ENCODE measurements at places on chromosomes 1 and 21.

DNA sequence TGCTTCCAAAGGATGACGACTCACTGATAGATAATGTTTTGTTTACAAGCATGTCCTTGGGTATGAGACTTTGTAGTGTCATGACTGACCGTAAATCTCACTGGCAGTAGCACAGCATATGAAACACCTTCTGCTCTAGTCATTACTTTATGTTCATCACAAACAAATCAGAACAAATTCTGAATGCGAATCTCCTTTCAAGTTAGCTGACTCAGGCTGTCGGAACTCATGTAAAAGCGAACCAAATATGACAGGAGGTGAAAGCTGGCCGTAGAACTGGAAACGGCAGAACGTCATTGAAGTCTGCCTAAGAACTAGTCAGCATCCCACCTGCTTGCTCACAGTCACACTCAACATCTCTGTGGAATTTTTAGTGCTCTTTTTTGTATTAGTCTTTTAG lies 143.9 kb downstream of the RGS7 start:
- DNase-seq = no peak

DNA sequence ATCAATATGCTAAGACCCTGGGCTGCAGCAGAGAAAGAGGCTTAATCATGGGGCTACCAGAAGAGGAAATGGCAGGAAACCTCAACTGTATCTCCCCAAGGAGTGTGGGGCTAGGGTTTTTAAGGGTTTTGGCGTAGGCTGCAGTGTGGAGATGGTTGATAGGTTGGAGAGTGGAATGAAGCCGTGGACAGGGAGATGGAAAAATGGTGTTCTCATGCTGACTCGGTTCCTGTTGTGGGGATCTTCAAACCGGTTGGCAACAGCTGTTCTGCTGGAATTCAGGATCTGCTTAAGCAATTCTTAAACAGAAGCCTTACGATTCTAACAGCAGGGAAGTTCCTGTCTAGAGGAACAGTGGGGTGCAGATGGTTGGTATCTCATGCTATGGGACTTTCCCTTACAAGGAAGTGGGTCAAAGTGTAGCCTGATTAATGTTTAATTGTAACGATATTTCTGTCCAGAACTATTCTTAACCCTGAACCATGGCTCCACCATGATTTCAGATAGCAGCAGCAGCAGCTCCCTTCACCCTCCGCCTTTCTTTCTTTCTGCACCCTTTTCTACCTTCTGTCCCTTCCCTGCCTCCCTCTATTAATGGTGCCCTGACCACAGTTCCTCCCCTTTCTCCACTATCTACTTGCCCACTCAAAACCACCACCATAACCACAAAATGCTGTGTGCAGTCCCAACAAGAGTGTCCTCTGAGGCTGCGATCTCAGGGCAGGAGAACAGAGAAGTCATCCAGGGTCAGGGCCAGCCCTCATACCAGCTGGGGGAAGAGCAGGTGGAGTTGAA lies 30.8 kb downstream of the RSPH1 start:
- DNase-seq = no peak

GRCh38 chr1:200258447-200259375 lies 151.1 kb downstream of the ZNF281 start:
- no peak for DNase-seq

DNA sequence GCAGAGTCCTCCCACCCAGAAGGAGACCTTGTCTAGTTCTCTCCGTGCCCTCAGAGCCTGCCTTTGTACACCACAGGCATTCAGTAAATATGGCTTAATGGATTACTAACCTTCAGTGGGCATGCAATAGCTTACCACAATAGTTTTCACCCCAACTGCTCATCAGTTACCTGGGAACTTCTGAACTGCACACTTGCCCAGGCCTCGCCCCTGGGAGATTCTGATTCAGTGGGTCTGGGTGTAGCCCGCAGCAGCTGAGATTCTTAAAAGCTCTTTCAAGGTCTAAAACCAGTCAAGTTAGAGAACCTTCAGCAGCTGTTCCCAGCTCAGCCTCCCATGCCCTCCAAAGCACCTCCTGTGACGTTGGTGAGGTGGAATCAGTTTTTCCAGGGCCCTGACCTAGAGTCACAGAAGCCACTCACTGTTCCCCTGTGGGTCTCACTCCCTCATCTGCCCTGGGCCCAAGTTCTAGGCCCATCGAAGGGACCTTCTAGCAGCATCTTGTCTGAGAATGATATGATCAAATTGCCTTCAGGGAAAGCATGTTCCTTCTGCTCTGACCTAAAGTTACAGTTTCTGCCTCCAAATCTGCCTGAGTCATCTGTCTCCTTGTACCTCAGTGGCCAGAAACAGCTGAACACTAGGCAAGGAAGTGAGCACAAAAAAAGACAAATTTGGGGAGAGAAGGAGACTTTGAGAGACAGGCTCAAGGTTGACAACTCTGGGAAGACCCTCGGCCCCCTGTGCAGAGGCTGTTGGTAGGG lies 10.8 kb downstream of the ASAP3 start:
- DNase-seq = no peak

DNA sequence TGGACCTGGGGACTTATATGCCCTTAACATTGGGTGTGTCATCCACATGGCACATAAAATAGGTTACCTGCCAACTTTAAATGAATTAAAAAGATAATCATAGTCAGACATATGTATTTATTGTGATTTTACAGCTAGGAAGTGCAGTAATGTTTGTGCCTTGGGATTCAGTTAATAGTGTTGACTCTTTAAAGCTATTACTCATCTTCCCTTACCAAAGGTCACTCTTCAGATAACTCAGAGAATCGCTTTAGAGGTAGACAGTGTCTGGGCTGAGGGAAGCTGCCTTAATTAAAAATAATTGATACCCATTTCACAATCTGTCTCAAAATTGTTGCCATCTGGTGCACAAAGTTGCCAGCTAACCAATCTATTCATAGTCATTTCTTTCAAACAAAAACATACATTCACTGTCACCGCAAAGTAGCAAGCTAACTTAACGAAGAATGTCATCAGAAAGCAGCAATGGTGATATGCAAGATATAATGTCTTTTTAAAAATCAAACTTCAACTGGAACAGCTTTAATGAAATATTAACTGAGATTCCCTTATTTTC lies 3.0 kb upstream of the KRTAP15-1 start:
- DNase-seq = no peak

DNA sequence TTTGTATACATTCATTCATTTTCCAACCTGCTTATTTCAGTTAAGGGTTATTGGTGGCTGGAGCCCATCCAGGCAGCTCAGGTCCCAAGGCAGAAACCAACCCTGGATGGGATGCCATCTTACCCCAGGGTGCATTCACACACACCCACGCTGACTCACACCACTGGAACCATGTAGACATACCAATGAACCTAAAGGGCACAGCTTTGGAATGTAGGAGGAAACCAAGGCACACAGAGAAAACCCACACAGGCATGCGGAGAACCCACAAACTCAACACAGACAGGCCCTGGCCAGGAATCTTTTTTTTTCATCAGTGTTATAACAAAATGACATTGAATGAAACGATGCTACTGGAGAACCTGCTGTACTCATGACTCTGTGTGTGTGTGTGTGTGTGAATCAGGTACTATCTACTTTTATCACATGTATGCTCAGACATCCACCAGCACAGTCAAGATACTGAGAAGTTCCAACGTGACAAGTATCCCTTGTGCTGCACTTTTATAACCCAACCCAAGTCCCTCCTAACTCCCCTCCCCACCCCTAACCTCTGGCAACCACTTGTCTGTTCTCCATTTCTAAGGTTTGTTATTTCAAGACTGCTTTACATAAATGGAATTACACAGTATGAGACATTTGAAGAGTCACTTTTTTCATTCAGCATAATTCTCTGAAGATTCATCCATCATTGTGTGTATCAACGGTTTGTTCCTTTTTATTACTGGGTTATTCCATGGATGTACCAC lies 286.8 kb upstream of the PLD5 start:
- no peak for DNase-seq

GRCh38 chr1:21865943-21866706 lies 54.1 kb downstream of the LDLRAD2 start:
- DNase-seq = no peak

- DNase-seq = peak; percentile 19
Measured at GRCh38 chr1:64195081-64195395, 8.4 kb upstream of the UBE2U start.

GRCh38 chr21:27257226-27257625 lies 290.3 kb upstream of the ADAMTS5 start:
- no peak for DNase-seq

DNA sequence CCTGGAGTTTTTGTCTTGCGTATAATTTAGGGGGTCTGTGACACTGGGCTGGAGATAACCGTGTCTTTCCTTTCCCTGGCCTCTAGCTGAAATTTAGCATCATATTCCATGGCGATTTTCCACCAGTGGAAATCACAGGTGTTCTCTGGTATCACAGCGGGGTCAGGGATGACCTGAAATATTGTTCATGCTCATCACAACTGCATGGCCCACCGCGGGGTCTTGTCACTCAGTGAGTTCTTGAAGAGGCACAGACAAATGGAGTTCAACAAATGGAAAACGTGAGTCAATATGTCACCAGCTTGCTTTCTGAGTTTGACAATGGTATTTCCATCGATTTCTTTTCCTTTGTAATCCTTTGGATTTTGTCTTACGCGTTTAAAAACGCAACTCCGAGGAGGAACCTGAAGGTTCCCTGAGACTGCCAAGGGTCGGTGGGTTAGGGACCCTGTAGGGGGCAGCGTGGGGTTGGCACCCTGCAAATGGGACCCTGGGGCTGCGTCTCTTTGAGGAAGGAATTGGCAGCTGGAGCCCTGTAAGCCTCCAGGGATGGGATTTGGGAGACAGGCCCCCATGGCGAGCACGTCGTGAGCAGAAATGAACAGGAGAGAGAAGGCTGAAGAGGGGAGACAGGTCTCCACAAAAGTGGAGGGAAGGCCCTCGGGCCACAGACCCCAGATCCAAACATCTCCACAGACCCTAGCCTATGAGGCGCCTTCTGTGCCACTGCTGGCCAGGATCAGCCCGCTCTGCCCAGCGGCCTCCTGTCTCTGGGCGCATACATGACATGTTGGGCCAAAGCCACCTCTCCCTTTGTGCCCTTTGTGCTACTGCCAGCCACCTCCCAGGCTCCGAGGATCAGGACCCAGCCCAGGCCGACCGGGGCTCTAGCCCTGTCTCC lies 32.1 kb upstream of the RUNX3 start:
- DNase-seq = no peak

DNA sequence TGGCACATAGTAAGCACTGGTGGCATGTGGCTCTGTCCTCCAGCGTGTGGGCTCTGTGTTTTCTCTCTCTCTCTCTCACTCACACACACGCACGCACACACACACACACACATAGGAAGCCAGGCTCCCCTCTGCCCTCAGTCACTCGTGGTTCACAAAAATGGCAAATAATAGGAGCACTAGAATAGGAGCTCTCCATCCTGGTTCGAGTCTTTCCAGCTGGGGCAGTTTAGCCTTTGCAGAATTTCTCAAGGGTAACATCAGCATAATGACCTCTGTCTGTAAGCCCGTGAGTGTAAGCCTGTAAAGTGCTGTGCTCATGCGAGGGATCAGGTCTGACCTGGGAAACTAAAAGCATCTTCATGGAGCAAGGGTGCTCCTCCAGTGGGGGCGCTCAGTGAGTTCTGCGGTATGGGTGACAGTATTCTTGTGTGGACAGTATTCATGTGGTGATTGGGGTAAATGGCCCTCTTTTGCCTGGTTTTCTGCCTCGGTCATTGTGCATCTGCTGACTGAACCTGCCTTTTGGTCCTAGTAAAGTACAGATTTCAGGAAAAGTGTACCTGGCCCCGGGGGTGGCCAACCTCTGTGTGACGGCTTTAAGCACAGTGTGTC lies 842 bp upstream of the ZC3H12A start:
- peak; percentile 53 for DNase-seq

DNA sequence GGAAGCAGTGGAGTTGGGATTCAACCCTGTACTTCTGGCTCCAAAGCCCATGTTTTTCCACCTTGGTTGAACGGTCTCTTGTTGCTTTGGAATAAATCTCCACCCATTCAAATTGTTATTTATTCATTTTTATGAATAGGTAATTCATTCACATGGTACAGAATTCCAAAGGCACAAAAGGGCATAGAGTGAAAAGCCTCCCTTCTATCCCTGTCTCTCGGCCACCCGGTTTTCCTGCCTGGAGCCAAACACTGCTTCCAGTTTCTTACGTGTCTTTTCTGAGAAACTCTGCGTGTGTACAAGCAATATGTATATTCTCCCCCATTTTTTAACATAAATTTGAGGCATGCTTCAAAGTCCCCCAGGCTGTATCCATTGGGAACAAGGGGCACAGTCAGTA lies 3.9 kb downstream of the EXTL1 start:
- DNase-seq = no peak

DNA sequence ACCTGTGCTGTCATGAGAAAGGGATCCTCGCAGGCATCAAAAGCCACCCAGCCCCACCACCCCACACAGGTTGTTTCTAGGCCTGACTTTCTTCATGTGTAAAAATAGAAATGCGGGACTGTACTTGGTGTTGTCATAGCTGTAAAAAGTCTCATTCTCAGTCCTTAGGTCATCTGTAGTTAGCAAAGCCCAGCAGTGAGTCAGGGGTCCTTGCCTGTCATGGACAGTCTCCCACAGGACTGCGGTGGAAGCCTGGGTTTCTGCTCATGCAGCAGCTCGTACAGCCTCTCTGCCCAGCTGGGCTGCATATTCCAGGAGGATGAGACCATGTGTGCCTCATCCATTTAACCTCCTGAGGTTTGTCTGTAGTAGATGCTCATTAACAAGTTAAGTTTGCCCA lies 58.2 kb downstream of the MRPS6 start:
- no peak for DNase-seq
